Right atrium auricular region (tissue), 2 donors: ENCODE measurements at places on chromosomes 2 and 18. TPM values are rescaled to one million over a fixed set of nuclear protein-coding genes. Genes with fewer than 3 reads are reported as not detected.
A peak's percentile ranks its signal among the peaks of the same experiment; 100 is the strongest.

GRCh38 chr2:215874418-215874817 lies 138.9 kb downstream of the MREG start:
- no peak for DNase-seq

GRCh38 chr2:55618025-55618274 lies 528 bp upstream of the PPP4R3B start:
- no peak for DNase-seq

DNA sequence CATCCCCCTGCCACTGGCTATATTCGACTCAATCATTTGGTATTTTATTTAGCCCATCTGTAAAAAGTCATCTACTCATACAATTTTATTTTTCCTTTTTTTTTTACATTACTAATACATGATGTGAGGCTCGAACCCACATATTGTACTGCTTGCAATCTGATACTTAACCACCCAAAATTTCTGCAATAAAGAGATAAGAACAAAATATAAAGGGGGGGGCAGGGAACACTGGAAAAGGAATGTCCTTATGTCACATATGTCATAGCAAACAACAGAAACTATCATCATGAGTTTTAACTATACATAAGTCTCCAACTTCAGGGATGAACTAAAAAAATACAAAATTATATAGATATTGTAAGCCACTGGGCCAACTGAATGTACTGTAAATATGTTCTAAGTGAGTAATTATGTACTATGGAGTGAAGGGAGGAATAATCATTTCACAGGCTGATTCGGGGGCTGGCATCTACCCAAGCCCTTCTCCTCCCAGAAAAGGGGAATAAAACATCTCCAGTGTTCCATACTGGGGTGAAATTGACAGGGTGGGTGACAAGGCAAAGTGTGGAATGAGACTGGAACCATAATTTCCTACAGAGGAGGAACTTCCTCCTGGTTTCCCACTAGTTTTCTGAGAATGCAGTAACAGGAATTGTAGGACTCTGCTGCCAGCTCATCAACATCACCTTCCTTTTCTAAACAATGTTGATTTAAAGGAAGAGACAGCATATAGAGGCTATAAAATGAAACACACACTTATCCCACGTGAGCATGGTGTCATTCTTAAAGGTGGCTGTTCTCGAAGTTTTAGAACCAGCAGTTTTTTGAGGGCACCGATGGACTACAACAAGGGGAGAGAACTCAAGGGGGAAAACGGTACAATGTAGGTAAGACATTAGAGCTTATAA lies 79.5 kb downstream of the FARSB start:
- no peak for DNase-seq

DNA sequence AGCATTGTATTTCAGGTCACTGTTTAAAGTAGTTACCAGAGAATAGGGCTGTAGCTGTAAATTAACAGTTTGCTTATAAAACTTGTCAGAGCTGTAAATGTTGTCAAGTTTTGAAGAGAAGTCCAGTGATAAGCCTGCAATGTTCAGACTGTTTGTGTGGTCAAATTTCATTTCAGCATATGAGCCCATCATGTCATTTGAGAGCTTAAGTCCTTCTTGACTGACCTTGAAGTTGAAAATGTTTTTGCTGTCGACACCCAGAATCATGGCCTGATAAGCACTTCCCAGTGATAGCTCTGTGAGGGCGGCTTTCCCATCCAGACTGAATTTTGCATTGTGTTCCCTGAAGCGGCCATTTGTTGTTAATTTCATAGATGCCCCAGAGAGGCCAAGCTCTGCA lies 32.4 kb downstream of the APOB start:
- no peak for DNase-seq

DNA sequence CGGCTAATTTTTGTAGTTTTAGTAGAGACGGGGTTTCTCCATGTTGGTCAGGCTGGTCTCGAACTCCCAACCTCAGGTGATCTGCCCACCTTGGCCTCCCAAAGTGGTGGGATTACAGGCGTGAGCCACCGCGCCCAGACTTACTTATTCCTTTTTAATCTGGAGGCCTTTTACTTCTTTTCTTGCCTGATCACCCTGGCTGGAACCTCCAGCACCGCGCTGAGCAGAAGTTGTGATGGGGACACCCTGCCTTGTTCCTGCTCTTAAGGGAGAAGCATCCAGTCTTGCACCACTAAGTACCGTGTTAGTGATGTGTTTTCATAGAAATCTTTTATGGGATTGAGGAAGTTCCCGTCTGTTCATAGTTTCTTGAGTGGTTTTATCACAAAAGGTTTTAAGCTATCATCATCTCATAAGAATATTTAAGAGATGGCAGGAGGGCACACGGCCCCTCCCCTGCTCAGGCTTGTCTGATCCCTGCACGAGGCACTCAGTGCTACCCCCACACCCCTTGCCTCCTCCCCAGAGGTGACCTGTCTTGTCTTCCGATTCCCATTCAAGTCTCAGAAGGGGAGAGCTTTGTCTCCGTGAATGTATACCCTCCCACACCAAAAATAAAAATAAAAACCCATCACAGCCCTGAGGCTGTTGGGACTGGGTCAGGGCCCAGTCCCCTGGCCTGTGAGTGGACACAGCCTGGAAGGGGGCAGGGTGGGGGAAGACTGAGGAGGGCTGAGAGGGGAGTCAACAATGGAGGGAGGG lies 65.3 kb upstream of the SMAD7 start:
- DNase-seq, result no peak

DNA sequence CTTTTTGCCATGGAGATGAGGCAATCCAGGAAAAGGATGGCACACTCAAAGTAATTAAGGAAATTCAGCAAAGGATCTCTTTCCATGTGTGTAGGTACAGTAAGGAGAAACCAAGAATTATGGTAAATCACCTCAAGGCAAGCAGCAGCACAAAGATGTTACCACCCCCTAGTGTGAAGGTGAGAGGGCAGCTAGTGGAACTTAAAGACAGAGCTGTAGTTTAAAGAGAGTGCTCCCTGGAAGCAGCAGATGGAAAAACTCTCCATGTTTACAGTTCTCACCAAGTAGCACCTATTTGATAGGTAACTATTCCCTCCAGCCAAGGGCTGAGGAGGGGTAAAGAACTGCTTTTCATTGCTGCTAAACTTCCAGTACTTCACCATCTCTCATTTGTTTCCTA lies 860.4 kb upstream of the CRIM1 start:
- no peak for DNase-seq

GRCh38 chr18:77101410-77102258 lies 30.9 kb downstream of the MBP start:
- DNase-seq, result peak; percentile 95

GRCh38 chr18:22303927-22304326 lies 113.8 kb downstream of the CTAGE1 start:
- no peak for DNase-seq

- DNase-seq, result no peak
These were observed 61.5 kb downstream of the MBP start for GRCh38 chr18:77071061-77071460.

DNA sequence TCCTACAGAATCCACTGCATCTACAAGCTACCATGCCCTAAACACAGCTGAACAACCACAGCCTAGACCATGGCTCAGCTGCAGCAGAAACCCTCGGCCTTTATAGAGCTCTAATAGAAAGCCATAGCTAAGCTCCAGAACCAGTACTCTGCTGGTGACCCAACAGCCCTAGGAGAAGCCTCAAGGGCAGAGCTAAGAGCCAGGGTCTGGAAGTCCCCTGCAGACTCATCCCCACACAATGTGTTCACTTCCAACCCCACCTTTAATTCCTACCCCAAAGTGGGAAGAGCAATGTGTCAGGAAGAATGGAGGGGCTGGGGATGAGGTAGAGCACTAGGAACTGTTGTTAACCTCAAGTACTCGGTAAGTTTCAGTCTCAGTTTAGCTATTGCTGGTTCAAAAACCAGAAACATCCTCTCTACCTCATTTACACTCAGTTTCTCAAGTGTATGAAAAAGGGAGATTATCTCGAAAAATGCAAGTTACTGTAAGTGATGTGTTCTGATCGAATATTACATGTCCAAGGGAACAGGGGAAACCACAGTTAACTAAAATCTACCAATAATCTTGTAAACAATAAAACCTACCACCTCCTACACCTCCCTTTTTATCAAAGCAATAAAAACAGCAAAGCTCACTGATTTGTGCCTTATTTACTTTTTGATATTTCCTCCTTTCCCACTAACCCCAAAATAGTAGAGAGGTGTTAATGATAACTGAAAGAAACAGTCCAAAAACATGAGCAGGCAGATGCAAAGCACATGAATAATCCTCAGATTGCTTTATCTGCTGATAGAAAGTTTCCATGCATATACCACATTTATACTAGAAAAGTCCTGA lies 36.2 kb downstream of the THADA start:
- DNase-seq, result no peak

GRCh38 chr2:218875692-218876246 lies 4.9 kb upstream of the WNT10A start:
- no peak for DNase-seq

- no peak for DNase-seq
These were observed 26.0 kb downstream of the CTAGE1 start for GRCh38 chr18:22391407-22392345.

DNA sequence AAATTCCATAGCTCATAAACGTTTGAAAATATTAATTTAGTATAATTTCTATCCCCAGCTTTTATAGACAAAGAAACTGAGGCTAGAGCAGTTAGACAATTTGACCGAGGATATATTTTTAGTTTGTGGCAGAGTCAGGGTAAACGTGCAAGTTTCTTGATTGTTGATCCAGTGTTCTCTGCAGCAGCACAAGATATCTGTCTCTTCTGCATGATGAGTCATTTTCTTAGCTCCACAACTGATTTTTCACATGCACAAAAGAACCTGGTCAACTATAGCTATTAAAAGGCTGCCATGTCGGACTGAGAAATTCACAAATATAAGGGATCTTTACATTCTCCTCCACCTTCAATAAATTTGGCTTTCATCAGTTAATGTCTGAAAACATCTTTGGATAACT lies 143.4 kb upstream of the CYP26B1 start:
- no peak for DNase-seq

GRCh38 chr18:46426021-46426678 lies 230.9 kb downstream of the LOXHD1 start:
- DNase-seq, result no peak

CD28 gene
- 0.55 TPM for total RNA-seq

DNA sequence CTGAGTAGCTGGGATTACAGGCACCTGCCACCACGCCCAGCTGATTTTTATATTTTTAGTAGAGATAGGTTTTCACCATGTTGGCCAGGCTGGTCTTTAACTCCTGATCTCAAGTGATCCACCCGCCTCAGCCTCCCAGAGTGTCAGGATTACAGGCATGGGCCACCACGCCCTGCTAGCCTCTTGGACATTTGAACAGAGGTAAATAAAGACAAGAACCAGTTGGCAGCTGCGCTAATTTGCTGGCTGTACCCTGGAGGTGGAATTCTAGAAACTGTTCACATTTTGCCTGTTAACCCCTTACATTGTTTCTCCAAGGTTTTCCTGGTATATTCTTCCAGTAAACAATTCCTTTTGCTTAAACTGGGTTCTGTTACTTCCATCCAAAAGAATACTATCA lies 132.9 kb downstream of the CDH2 start:
- DNase-seq, result no peak

GRCh38 chr2:204680576-204680975 lies 135.3 kb downstream of the PARD3B start:
- DNase-seq, result no peak

DNA sequence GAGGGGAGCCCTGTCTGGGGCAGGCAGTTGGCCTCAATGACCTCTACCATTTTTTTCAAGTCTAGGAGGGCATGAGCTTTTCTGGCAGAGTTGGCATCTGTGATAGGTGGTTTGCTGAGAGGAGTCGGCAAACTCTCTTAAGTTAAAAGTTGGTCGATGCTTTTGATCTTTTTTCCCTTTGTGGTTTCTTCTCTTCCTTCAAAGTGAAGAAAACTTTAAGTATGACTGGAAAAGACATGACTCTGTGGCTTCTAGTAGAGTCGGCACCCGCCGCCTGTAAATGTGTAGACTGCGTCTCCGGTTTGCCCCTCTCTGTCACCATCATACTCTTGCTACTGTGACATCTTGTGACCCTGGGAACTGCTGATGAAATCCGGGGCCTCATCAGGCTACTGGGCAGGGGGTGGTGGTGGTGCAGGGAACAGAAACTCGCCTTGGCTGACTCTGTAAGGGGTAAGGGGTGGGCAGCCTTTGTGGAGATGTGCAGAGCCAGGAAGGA lies 21.1 kb downstream of the INPP5D start:
- DNase-seq, result no peak

DNA sequence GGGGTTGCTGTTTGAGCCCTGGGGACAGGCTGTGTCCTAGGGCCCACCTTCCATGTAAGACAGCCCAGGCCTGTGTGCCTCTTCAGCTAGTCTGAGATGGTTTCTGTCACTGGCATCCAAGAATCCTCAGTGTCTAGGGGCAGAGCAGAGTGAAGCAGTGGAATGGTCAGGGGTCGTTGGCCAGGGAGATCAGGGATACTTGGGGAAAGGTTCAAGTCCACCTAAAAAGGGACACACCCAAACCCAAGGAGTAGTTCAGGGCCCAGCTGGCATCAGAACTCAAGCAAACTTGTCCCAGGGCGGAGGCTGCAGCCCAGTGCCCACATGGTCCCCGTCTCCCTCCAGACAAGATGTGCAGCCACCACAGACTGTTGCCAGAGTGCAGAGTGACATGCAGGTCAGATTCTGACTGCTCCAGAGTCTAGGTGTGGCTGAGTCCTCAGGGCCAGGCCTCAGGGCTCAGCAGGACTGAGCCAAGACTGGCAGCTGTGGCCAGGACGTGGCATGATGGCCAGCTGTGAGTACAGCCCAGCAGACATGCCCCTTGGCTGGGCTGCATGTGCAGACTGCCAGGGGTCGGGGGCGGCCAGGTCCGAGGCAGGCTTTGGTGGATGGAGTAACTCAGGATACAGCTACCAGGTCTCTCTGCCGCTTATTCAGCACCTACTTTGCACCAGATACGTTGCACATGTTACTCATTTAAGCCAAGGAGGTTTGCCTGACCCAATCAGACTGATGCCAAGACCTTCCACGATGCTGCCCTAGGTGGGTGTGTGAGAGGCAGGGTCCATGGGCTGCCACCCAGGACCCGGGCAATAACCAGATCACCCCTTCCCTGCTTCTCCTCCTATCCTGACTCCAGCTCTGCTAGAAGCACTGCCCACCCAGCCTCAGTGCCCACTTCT lies 146.6 kb downstream of the SMAD7 start:
- peak; percentile 58 for DNase-seq

GRCh38 chr2:119481501-119482455 lies 42.5 kb downstream of the SCTR start:
- peak; percentile 56 for DNase-seq

GRCh38 chr18:3669376-3669775 lies 219.4 kb downstream of the TGIF1 start:
- DNase-seq, result no peak
